Central memory CD4-positive, alpha-beta T cell (primary cell): ENCODE measurements at places on chromosomes 6 and 20.

GRCh38 chr20:51460569-51461265 is 81.8 kb downstream of the NFATC2 start:
- no peak for DNase-seq

DNA sequence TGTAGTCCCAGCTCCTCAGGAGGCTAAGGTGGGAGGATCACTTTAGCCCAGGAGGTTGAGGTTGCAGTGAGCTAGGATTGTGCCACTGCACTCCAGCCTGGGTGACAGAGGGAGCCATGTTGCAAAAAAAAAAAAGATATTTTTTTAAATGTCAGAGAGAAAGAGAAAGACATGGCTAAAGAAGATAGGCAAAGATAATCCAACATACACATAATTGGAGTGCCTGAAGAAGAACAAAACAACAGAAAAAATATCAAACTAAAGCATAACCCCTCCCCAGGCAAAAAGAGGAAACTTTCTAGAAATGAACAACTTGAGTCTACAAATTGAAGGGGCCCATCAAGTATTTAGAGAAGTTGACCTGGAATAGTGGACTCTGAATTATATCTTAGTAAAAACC is 14.0 kb upstream of the GRM4 start:
- DNase-seq = no peak

GRCh38 chr6:3849681-3850450 is 693 bp downstream of the FAM50B start:
- DNase-seq = no peak

GRCh38 chr6:80641591-80641990 is 535.1 kb downstream of the BCKDHB start:
- DNase-seq = no peak

- DNase-seq = no peak
Observed at GRCh38 chr6:96522465-96523009, 931 bp downstream of the UFL1 start.

GRCh38 chr6:129476810-129477209 is 233.2 kb downstream of the ARHGAP18 start:
- no peak for DNase-seq
